ENCODE measurements at places on chromosomes 12 and 14.
A peak's percentile ranks its signal among the peaks of the same experiment; 100 is the strongest.

GRCh38 chr14:64464651-64465050 lies 648 bp upstream of the AKAP5 start:
- DNase-seq, result peak; percentile 27

DNA sequence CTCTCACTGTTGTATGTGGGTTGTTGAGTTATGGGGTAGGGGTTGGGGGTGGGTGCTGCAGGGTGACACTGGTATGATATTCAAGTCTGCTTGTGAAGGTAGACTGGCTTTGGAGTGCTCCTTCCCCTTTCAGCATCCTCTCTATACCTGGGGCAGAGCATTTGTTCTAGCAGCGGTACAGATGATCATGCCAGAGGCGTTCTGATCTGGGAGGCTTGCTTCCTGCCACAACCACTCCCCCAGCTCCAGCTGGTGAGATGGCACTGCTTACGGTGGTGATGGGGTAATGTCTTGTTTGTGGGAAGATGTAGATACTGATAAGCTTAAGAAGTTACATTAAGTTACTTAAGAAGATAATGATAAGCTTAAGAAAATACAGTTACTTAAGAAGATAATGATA lies 131.8 kb downstream of the ERC1 start:
- no peak for DNase-seq

DNA sequence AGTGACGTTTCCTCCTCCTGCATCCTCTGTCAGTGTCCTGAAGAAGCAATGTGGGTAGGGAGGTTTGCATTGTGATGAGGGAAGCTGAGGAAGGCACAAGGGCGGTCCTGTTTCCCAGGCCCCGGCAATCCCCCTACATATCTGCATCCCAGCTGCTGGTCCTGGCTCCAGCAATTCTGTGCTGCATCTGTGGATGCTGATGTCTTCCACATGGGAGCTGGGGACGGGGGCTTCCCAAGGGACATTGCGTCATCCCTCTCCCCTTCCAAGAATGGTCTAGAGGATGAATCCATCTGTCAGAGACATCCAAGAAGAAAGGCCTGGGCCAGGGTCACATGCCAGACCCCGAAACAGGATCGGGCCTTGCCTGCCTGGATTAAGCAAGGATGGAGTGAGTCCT lies 52.1 kb downstream of the TSPAN11 start:
- no peak for DNase-seq

DNA sequence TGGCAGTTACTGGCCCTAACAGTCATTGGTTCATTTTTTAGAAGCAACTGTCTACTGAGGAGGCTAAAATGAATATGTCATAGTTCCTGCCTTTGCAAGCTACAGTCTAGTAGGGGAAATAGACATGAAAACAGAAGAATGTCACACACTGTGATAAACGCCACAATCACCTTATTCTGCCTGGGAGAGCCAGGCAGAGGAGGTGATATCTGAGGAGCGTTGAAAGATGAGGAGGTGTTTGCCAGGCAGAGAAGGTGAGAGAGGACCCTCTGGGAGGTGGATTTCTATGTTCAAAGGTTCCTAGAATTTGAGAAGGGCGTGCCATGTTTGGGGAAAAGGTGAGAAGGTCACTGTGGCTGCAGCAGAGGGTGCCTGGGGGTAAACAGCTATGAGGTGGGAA lies 185.7 kb downstream of the PAX9 start:
- DNase-seq, result no peak

GRCh38 chr12:85825746-85826145 lies 10.5 kb downstream of the RASSF9 start:
- peak; percentile 29 for DNase-seq

- DNase-seq, result no peak
Measured at GRCh38 chr14:96849733-96850132, 52.6 kb downstream of the VRK1 start.

DNA sequence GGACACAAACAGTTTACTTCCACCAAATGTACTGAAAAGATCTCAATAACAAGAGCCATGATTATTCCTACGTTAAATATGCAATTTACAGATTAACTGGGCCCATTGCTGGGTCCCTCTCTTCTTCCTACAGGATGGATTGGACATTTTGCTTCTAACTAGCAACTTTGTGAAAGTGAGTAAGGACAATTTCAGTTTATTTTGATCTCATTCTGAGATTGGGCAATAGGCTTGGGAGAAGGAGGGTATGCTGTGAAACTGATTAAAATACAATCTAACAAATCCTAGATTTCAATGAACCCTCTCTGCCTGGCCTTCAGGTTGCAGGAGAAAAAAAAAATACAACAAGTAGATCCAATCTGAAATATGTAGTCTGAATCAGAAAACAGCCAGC lies 121.5 kb downstream of the PRKD1 start:
- no peak for DNase-seq

- DNase-seq, result no peak
Measured at GRCh38 chr14:60563113-60563512, 54.2 kb downstream of the SIX6 start.

DNA sequence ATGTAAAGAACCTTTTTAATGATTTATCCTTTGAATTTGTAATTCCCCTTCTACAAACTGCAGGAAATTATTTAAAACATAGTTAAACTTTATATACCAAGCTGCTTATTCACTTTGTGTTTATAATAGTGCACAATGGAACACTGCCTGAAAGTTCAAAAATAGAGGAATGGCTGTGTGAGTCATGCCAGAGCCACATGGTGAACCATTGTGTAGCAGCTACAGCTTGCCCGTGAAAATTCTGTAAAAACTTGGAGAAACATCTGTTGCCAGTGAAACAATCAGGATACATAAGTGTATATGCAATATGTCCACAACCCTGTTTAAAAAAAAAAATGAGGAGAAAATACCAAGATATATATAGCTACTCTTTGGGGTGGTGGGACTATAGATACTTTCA lies 59.5 kb downstream of the VEZT start:
- DNase-seq, result no peak

- peak; percentile 56 for DNase-seq
Measured at GRCh38 chr12:10331642-10332239, 24.1 kb downstream of the KLRD1 start.

DNA sequence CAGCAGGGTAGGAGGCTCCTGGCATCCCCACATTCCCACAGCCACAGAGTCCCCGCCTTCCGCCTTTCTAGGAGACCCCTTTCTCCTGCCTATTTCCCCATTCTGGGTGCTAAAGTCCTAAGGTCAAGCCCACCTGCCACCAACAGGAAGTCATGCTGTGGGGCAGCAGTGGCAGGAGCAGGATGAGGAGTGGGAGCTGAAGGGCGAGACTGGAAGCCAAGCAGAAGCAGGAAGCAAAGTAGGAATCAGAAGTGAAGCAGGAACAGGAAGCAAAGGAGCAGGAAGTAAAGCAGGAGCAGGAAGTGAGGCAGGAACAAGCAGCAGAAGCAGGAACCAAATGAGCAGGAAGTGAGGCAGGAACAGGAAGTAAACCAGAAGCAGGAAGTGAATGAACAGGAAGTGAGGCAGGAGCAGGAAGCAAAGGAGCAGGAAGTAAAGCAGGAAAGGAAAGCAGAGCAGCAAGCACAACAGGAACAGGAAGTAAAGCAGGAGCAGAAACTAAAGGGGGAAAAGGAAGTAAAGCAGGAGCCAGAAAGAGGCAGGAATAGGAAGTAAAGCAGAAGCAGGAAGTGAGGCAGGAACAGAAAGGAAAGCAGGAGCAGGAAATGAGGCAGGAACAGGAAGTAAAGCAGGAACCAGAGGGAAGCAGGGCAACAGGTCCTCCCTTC lies 38.3 kb upstream of the RIMBP2 start:
- no peak for DNase-seq

DNA sequence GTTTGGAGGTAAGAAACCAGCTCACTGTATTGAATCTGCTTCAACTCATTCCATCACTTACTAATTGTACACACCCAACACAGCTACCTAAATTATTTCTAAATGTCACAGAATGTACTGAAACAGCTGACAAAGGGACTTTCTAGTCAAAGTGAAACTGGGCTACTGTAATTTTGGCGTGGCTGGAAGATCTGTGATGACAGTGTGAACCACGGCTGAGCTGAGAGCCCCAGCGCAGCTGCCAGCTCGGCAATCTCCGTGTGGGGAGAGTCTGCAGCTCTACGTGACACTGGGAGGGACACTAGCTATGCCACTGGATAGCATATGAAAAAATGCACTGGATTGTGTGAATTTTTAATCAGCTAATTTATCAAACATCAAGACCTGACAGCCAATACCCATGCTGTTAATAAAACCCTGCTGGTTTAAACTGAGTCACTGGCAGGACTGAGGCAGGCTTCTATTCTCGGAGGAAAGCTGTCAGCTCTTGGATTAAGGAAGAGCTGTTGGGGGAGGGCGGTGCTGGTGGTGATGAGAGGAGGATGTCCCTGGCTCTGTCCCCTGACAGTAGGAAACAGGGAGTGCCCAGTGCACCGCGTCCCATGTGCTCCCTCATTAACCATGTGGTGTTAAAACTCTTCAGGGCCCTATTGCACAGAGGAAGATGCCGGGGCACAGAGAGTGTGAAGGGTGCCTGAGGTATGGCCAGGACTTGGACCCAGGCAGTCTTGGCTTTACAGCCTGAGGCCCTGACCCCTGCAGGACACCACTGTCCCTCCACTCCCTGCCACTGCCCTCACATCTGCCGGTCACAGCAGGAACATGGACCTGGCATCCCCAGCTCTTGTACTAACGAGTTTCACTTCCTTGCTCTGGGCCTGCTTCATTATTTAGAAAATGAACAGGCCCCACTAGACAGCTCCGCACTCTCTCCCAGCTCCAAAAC lies 13.3 kb downstream of the SLC15A4 start:
- DNase-seq, result no peak

DNA sequence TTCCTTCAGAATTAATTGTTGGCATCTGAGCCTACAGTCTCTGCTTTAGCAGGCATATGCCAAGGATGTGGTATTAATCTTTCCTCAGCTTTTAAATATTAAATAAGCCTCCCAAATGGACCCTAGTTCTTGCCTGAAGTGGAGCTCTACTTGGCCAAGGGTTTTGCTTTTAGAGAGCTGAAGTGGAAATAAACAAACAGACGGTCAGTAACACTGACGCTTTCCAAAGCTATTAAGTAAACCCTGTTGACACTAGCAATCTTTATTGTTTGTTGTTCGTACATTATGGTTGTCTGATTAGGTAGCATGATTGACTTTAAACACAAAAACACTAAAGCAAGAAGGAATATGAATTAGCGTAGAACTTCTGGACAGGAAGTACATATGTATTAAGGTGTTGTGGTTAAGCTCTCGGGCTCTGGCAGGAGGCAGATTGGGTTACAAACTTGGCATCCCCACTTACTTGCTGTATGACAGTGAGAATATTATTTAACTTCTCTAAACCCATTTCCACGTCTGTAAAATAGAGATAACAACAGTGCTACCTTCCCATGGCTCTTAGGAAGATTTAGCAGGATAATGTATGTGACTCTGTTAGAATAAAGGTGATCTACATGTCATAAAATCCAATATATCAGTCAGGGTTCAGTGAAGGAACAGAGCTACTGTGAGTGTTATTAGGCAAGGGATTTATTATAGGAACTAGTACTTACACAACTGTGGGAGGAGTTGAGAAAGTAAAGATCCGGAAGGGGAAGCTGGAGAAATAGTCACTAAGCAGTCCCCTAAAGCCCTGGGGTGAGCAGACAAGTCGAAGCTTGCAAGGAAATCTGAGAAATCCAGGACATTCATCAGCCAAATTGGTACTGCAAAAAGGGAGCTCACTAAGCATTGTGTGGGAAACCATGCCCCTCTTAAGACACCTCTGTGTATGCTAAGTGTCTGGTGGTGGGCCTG lies 92.2 kb upstream of the ATF7IP start:
- DNase-seq, result no peak

DNA sequence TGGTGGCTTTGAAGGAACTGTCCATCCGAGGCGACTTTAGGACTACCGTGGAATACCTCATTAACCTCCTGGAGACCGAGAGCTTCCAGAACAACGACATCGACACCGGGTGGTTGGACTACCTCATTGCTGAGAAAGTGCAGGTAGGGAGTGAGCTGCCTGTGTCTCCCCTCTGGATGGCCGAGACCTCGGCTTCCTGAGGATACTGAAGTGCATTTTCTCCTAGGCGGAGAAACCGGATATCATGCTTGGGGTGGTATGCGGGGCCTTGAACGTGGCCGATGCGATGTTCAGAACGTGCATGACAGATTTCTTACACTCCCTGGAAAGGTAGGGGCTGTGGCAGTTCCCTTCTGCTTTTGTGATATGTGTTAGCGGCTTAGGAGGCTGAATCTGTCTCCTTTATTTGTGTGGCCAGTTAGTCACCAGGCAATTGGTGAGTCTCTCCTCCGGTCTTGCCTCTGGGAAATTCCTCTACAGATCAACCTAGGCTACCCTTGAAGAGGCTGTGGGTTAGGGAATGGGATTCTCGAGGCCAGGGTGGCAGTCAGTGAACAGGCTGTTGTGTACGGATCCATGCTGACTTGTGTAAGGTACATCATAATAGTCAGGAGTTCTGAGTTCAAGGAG lies 75.3 kb downstream of the ACACB start:
- no peak for DNase-seq

DNA sequence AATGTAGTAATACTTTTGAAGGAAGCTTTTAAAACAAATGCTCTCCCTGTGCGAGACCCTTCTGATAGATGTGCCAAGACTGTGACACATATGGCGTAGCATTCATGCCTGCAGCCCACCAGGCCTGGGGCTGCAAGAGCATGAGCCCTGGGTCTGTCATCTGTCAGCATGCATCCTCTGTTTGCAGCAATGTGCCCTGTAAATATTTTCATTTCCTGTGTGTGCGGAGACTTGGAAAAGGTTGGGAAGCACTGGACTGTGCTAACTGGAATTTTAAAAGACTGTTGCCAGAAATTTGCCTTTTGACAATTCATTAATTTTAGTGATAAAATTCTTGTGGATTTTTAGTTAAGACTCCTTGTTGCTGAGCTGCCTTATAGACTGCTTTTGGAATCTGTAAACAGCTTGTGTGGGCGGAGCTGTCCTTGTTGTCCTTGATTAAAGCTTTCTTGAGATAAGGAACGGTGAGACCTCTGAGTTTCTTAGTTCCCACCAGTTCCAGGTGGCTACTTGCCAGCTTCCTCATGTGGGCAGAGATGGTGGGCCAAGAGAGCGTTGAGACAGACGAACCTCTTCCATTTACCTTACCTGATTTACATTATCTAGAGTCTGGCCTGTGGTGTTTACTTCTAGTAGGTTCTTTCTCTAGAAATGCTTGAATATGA lies 23.4 kb downstream of the MARK3 start:
- no peak for DNase-seq

- no peak for DNase-seq
Measured at GRCh38 chr12:52148464-52149181, 43.2 kb downstream of the KRT80 start.

DNA sequence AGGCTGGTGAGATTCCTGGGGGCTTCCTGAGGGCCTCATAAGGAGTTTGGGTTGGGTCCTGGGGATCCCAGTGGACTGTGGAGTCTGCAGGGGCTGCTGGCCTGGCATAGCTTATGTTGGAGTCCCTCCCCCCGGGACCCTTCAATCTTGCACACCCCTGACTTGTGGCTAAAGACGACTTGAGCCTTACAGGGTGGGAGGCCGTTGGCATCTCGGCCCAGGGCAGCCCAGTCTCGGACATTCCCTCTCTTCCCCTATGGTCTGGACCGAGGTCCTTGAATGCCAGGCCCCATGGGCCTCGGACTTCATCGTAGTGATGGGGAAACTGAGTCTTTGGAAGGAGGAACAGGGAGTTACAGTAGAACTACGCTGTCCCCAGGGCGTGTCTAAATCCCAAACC lies 12.5 kb downstream of the RTL1 start:
- DNase-seq, result no peak
